ENCODE measurements at places on chromosomes 11 and 22. TPM values are rescaled to one million over a fixed set of nuclear protein-coding genes. Genes with fewer than 3 reads are reported as not detected.
A peak's percentile ranks its signal among the peaks of the same experiment; 100 is the strongest.

DNA sequence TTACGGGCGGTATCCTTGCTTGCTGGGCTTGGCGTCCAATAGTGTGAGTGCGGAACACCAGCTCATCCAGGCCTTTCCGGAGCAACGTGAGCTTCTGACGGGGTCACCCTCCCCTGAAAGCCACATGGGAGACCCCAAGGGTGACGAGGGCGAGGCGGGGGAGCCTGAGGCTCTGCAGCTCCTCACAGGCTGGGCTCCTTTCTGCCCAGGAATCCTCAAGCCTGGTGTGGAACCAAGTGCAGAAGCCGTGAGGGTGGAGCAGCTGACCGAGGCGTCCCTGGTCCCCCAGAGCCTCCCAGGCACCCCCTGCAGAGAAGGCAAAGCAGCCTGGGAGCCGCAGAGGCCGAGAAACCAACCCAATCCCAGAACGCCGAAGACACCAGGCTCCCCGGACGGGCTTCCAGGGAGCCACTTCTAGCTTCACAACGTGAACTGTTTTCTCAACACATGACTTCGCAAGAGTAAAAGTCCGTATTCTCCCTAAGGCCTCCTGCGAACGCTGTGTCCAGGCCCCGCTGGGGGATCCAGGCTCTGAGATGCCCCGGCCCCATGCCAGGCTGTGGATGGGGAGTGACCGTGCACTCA, 530.3 kb downstream of the BRD1 start:
- H3K36me3 ChIP-seq = no peaks in the 10 kb centered on the region
- no peak for DNase-seq
- H3K4me1 ChIP-seq = peaks cover 5% of the 10 kb centered on the region
- no peak overlapping the region for H3K27ac ChIP-seq

The SLC22A25 gene
- total RNA-seq = not detected

DNA sequence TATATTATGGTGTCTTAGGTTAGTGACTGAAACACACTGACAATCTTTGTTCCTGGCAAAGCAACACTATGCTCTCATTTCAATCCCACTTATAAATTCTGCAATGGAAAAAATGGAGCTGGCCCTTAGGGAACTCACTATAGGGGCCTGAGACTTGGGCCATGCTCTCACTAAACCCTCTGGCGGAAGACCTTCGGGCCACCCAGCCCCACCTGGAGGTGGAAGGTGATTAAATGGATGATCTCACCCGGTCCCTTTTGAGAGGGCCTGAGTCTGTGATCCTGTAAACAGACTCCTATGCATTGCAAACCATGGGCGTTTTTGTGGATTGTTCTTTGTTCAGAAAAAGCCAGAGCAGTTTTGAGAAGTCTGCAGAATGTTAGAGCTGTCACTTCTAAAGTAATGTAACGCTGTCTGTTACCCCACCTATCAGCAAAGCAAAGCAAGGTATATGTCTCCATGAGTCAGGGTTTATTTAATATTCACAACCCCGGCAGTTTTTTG, 17.0 kb upstream of the CDON start:
- no peaks in the 10 kb centered on the region for H3K36me3 ChIP-seq
- no peak overlapping the region for H3K27ac ChIP-seq

DNA sequence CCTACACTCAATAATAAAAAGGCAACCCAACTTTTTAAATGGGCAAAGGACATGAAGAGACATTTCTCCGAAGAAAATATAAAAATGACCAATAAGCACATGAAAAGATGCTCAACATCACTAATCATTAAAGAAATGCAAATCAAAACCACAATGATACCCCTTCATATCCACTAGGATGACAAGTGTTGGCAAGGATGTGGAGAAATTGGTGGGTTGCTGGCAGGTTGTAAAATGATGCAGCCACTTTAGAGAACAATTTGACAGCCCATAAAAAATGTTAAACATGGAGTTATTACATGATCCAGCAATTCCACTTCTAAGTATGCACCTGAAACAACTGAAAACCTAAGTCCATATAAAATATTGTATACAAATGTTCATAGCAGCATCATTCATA, 73.2 kb upstream of the LMO2 start:
- no peak overlapping the region for H3K4me3 ChIP-seq
- H3K4me1 ChIP-seq = peaks cover 4% of the 10 kb centered on the region
- no peaks in the 10 kb centered on the region for H3K36me3 ChIP-seq
- no peaks in the 10 kb centered on the region for H3K27me3 ChIP-seq

The ELMOD1 gene
- total RNA-seq = 0.51 TPM

The VSIG2 gene
- total RNA-seq = 8.6 TPM

DNA sequence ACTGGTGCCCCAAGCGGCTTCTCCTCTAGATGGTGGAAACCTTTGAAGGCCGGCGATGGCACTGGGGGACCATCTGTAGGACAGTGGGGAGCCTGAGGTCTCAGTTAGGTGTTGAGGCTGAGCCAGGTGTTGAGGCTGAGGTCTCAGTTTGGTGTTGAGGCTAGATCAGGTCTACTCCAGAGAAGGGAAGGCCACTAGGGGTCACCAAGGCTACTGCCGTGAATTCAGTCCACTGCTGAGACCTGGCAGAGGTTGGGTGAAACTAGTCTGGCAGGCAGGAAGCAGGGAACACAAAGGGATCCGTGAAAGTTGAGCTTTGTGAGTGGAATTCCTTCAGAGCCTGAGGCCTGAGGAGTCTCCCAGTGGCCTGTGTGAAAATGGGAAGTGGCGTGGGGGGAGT, 123.8 kb upstream of the FGF3 start:
- H3K4me3 ChIP-seq = no peak overlapping the region
- H3K27ac ChIP-seq = no peak overlapping the region
- DNase-seq = no peak

The BATF2 gene
- not detected for total RNA-seq

The NLRP10 gene
- total RNA-seq = not detected

- H3K4me3 ChIP-seq = peak overlapping the region; percentile 84
- peaks cover 12% of the 10 kb centered on the region for H3K36me3 ChIP-seq
- peaks cover 23% of the 10 kb centered on the region for H3K4me1 ChIP-seq
- DNase-seq = no peak
These were observed 784 bp downstream of the SULT4A1 start for GRCh38 chr22:43861529-43861928.

DNA sequence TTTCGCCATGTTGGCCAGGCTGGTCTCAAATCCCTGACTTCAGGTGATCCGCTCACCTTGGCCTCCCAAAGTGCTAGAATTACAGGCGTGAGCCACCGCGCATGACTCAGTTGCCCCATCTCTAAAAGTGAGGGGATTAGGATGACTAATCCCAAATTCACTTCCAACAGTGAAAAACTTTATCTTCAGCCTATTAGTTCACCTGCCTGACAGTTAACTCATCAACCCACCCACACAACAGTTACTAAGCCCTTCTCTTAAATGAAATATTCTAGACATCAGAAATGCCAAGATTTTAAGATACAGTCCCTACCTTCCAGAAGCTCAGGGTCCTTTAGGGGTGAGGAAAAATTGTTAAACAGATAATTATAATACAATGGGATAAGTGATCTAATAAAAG, 2.0 kb upstream of the ANKRD42 start:
- H3K4me1 ChIP-seq = peaks cover 39% of the 10 kb centered on the region
- no peak overlapping the region for H3K4me3 ChIP-seq
- peaks cover 32% of the 10 kb centered on the region for H3K36me3 ChIP-seq
- H3K27ac ChIP-seq = peak overlapping the region; percentile 65
- DNase-seq = no peak
- H3K27me3 ChIP-seq = peaks cover 26% of the 10 kb centered on the region

- no peaks in the 10 kb centered on the region for H3K36me3 ChIP-seq
- peaks cover 8% of the 10 kb centered on the region for H3K4me1 ChIP-seq
- DNase-seq = no peak
- H3K4me3 ChIP-seq = no peak overlapping the region
- no peak overlapping the region for H3K27ac ChIP-seq
These were observed 93.2 kb upstream of the APOA1 start for GRCh38 chr11:116930586-116930985.

GRCh38 chr11:66015936-66016792, 4.4 kb downstream of the CST6 start:
- H3K4me3 ChIP-seq = no peak overlapping the region
- H3K36me3 ChIP-seq = peaks cover 4% of the 10 kb centered on the region
- no peak for DNase-seq
- H3K4me1 ChIP-seq = no peaks in the 10 kb centered on the region

The LGALS12 gene
- 0.67 TPM for total RNA-seq

GRCh38 chr11:35050541-35050995, 88.4 kb upstream of the CD44 start:
- no peak overlapping the region for H3K4me3 ChIP-seq
- no peaks in the 10 kb centered on the region for H3K27me3 ChIP-seq
- H3K36me3 ChIP-seq = no peaks in the 10 kb centered on the region
- H3K27ac ChIP-seq = no peak overlapping the region
- no peaks in the 10 kb centered on the region for H3K4me1 ChIP-seq

DNA sequence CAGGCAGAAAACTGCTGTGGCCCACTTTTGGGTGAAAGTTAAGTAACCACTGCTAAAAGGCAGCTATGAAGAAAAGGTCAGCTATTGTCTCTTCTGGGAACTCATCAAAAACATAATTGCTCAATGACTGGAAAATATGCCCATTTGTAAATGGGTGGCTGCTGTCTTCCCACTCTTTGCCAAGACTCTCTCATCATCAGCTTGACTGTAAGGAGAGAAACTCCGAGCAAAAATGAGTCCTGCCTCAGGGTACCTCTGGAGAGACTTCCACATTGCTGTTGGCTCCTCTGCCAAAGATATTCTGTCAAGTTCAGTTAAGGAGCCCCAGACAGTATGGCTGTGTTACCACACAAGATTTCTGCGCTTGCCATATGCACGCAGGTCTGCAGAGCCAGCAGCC, 138.7 kb downstream of the BBOX1 start:
- DNase-seq = no peak
- no peaks in the 10 kb centered on the region for H3K36me3 ChIP-seq
- H3K4me3 ChIP-seq = no peak overlapping the region
- H3K27me3 ChIP-seq = peaks cover 4% of the 10 kb centered on the region
- H3K4me1 ChIP-seq = no peaks in the 10 kb centered on the region

DNA sequence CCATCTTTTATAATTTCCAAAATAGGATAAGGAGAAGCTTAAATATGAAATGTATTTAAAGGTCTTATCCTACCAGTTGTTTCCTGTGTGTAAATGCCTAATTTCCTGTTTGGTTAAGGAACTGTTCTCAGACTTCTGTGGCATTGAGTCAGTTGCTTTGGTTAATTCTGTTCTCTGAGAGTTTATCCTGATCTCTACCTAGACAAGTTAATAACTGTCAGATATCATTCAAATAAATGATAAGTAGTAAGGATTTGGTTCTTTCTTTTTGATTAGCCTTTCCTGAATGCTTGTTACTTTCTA, 39.5 kb downstream of the CTNND1 start:
- peaks cover 9% of the 10 kb centered on the region for H3K27me3 ChIP-seq
- no peak overlapping the region for H3K4me3 ChIP-seq
- peaks cover 62% of the 10 kb centered on the region for H3K36me3 ChIP-seq
- peaks cover 42% of the 10 kb centered on the region for H3K4me1 ChIP-seq

DNA sequence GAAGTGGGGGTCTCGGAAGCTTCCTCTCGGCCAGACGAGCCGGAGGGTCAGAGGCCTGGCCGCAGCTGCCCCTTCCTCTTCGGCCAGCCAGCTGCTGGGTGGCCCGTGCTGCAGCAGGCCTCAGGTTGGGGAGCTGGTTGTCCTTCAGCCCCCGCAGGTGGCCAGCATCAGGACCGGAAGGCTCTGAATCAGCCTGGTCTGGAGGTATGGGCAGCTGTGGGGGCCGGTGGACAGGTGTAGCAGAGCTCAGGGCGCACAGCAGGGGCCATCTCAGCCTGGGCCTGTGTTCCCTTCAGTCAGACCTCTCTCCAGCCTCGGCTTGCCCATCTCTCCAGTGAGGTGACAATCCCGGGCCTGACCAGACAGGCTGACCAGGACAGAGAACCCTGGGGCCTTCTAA, 13.9 kb upstream of the TBX1 start:
- H3K4me1 ChIP-seq = peaks cover 17% of the 10 kb centered on the region
- H3K4me3 ChIP-seq = no peak overlapping the region
- no peak for DNase-seq
- peaks cover 10% of the 10 kb centered on the region for H3K27me3 ChIP-seq
- H3K27ac ChIP-seq = no peak overlapping the region

The CYB5R2 gene
- total RNA-seq = 6.8 TPM

- H3K4me3 ChIP-seq = no peak overlapping the region
- H3K36me3 ChIP-seq = no peaks in the 10 kb centered on the region
- H3K27ac ChIP-seq = no peak overlapping the region
These were observed 756.7 kb downstream of the DLG2 start for GRCh38 chr11:84870486-84870885.

The TBX10 gene
- total RNA-seq = not detected

GRCh38 chr22:27159016-27159415, 501.6 kb downstream of the MIAT start:
- H3K27ac ChIP-seq = no peak overlapping the region
- H3K27me3 ChIP-seq = peaks cover 3% of the 10 kb centered on the region
- peaks cover 31% of the 10 kb centered on the region for H3K4me1 ChIP-seq

Measured in endothelial cell (in vitro differentiated cells).